ENCODE measurements at places on chromosomes 1 and 21.

GRCh38 chr1:10802944-10803715, 6.7 kb upstream of the CASZ1 start:
- DNase-seq: no peak

DNA sequence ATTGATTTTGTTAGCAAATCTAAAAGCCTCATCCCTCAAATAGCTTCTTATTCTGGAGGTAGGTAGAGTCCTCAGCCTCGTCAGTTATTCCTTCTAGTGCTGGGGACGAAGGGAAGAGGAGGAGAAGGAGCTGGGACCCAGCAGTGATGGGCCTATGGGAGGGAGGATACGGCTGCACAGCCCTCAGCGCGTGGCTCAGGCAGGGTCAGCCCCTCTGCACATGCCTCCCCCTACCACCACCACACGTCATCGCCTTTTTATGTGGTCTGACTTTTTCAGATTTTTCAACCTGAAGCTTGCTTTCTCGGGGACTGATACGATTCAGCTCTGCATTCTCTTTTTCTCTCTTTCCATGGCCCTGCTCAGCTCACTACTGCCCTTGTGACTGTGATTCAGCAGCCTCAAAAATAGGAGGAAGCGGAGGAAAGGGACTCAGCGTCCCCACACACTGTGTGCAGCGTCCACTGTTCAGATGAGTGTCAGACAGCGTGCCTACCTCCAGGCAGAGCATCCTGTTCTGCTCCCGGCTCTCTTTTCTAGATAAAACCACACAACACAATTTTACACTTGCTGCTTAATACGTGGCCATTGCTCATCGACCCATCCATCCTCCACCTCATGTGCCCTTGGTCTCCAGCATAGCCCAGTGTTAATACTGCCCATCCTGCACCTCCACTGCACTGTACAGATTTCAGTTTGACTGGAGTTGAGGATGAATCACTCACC, 827 bp downstream of the OR2B11 start:
- DNase-seq: no peak

DNA sequence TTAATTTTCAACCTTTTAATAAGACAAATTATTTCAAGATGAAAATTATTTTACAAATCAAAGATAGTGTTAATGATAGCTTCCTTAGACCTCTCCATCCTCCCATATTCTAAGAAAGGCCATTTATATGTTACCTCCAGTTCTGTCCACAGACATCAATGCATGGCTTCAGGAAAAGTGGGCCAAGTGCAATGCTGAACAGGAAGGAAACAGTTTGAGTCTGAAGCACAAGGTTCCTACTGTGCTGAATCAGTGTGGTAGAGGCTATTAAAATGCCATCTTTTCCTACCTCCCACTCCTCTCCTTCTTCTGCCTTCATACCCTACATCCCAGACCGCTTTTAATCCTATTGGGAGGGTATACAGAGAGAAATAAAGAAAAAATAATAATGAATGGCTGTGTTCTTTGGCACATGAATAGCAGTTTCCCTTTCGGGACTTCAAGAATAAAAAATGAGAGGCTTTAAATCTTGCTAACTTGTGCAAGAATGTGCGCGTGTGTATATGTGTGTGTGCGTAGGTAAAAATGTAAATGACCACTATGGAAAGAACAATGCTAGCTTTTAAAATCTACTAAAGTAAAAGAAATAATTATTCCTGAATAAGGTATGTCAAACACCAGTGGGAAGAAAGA, 62.6 kb upstream of the C1orf105 start:
- DNase-seq: no peak

GRCh38 chr21:39651206-39651605, 38.5 kb downstream of the B3GALT5 start:
- no peak for DNase-seq

- no peak for DNase-seq
Observed at GRCh38 chr1:15810073-15810472, 2.6 kb upstream of the UQCRHL start.

- DNase-seq: no peak
Observed at GRCh38 chr1:1960480-1961196, 41.6 kb upstream of the TMEM52 start.

DNA sequence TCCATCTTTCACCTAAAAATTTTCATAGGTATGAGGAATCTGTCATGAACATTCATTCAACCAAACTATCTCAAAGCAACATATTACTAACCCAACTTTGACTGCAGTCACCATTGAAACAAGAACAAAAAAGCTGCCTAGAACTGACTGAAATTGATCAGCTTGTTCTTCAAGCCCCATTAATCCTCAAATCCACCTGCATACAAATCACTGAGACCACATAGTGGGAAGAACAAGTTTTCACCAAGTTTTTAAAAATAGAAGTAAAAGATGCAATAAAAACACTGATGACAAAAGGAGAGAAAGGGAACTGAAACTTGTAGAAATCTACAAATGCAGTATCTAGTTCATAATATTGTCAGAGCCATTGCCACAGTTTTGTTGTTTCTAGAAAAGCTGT, 6.1 kb downstream of the SORT1 start:
- no peak for DNase-seq

GRCh38 chr1:147853391-147853790, 49.2 kb upstream of the GJA8 start:
- no peak for DNase-seq

GRCh38 chr1:43604192-43604591, 45.8 kb upstream of the KDM4A start:
- DNase-seq: no peak

- no peak for DNase-seq
Observed at GRCh38 chr1:245014247-245015029, 140.3 kb upstream of the KIF26B start.

DNA sequence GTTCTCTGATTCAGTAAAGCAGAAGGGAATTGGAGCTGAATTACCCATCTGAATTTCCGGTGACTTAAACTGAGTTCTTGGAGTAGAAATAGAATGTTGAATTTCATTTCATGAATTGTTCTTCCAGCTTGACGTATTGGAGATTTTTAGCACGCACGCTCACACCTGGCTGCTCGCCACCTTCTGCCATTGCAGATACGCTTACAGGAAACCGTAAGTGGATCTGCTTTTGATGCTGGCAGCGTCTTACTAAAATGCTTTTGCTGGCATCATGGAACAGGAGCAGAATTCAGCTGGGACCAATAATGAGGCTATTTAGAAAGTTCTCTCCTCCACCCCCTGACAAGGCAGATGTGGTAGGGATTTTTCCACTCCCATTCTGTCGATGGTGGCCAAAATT, 17.7 kb upstream of the ELAVL4 start:
- DNase-seq: no peak

DNA sequence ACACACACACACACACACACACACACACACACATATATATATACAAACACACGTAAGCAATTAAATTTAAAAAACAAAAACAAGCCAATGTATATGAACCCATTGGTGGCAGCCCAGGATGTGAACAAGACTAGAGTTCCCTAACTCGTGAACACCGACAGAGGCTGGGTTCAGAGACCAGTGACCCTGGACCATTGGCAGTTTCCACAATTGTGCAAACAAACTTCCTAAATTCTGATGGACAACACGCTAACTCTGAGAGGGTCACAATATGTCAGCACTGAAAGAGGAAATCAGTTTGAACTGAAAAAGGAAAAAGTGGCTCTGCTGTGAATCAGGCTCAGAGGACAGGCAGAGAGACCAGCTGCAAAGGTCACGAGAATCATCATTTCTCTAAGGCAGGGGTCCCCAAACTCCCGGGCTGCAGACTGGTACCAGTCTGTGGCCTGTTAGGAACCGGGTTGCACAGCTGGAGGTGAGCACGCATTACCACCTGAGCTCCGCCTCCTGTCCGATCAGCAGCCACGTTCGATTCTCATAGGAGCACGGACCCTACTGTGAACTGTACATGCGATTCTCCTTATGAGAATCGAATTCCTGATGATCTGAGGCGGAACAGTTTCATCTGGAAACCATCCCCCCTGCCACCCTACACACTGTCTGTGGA, 50.5 kb upstream of the ERO1B start:
- DNase-seq: no peak

- no peak for DNase-seq
Observed at GRCh38 chr1:29777522-29777921, 541.2 kb downstream of the PTPRU start.

DNA sequence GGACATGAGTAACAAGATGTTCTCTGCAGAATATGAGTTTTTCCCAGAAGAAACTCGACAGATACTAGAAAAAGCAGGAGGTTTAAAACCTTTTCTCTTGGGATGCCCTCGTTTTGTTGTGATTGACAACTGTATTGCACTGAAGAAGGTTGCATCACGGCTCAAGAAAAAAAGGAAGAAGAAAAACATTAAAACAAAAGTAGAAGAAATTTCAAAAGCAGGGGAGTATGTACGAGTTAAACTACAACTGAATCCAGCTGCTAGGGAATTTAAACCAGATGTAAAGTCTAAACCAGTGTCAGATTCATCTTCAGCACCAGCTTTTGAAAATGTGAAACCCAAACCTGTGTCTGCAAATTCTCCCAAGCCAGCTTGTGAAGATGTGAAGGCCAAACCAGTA, 92.5 kb downstream of the TTC3 start:
- no peak for DNase-seq

DNA sequence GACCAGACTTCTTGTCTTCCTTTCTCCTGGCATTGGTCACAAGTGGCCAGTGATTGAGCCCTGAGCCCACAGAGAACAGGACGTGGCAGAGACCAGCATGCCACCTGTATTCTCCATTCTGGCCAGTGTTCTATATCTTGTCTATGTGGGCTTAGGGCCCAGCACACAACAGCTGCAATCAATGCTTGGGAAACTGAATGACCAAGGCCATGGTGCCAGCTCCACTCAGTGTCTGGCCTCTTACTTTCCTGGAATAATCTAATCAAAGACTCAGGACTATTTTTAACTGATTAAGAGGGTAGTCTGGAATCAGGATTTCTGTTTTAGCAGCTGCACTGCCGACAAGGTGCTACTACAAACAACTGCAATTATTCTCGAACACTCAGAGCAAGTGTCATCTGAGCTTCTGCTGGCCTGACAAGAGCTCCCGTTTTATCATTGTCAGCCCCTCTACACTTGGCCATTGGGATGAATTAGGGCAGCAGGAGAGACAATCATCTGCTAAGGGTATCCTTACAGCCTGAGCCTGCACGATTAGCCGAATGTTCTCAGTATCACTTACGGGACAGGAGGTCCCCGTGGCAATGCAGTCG, 74.4 kb upstream of the GRIK3 start:
- no peak for DNase-seq

DNA sequence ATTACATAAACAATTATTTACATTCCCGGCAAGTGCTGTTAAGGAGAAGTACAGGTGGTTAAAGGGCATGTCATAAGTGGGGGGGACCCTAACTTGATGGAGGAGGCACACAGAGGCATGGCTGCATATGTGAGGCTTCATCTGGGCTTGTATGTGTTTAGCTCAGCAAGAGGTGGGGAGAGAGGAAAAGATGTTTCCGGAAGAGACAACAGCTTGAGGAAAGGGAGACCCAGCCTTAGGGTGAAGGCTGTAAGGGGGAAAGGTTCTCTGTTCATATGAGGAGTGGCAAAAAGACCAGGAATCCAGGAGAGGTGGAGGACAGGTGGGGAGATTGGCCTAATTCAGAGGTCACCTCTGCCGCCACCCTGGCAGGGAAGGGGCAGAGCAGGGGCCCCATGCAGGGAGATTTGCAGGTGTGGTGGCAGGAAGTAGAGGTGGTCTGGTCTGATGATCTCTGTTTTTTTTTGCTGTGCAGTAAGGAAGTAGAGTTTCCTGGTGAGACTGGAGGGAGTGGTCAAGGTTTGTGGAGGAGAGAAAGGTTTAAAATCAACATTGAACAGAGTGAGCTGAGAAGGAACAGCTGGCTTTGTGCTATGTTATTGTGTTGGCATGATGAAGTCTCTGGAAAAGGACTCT, 9.0 kb downstream of the TRAF5 start:
- DNase-seq: no peak

DNA sequence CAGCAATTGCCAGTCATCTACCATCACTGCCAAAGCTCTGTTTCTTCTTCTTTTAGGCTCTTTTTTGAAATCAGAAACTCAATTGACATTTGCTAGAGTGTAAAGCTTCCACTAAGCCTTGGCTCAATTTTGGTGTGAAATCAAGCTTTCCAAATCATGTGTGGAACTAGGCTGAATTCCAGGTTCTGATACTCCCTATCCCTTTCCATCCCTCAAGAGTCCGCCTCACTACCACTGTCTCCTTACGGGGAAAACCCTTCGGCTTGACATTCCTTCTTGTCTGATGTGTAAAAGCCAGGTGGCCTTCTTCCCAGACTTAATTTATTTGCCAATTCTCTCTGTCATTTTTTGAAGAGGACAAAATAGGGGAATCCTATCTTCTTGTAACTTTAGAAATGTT, 47.2 kb upstream of the PRMT6 start:
- no peak for DNase-seq

DNA sequence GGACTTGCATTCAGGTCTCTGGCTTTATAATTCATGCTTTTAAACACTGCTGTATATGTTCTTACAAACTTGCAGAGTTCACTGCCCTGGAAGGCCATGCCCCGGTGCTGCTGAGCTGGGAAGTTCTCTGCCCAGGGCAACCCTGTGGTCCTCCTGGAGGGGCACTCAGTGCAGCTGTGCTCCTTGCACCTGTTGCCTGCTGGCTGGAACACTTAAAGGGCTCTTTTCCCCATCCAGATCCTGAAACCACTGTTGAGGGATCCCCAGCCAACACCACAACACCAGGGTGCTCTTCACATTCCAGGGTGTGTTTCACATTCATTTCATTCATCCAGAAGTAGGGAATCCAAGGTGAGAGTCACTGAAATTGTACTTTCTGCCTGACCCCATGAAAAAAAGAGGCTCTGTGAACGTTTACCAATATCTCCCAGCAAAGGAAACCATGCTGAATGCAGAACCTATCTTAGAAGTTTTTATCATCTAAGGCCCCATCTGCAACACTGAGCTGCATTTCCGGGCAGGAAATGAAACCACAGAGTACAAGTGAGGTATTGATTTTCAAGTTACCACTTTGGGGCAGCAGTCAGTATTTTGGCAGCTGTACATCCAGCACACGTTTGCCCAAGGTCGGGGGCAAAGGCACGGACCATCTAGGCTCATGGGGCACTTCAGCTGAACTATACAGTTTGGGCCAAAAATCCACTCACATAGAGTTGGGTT, 16.4 kb upstream of the KIAA0040 start:
- DNase-seq: no peak

GRCh38 chr1:112714313-112715263, 544 bp downstream of the PPM1J start:
- DNase-seq: no peak

GRCh38 chr1:183290628-183291027, 104.6 kb downstream of the LAMC2 start:
- DNase-seq: no peak

Data from stimulated activated CD4-positive, alpha-beta T cell treated with anti-CD3 and anti-CD28 coated beads, Interleukin-4, amount 100 ng/mL, for 4 hours (primary cell).